ENCODE measurements at places on chromosomes 12 and 14.

DNA sequence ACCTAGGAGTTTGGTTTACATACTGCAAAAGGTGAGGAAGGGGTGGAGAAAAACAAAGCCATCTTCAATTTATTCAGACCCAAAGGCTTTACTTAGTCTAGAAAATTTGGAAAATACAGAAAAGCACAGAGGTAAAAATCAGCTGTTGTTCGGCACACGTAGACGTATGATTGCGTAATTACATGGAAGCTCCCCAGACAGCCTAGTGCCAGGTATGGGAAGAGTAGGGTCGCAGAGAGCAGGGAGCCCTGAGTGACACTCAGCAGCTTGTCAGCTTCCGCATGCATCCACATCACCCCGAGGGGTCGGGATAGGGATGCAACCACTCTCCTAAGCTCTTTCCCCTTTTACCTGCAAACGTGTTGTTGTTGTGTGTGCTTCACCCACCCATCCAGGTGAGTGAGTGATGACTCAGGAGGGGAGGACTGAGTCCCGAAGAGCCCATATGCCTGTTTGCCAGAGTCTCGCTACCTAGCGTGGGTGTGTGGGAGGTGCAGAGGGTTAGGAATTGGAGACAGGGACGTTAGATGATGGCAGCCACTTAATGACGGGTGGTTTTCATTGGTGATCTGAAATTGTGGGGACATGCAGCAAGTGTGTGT, 20.1 kb downstream of the PIWIL1 start:
- DNase-seq: no peak

GRCh38 chr12:108884116-108885012, 4.5 kb downstream of the DAO start:
- DNase-seq: peak; percentile 68

DNA sequence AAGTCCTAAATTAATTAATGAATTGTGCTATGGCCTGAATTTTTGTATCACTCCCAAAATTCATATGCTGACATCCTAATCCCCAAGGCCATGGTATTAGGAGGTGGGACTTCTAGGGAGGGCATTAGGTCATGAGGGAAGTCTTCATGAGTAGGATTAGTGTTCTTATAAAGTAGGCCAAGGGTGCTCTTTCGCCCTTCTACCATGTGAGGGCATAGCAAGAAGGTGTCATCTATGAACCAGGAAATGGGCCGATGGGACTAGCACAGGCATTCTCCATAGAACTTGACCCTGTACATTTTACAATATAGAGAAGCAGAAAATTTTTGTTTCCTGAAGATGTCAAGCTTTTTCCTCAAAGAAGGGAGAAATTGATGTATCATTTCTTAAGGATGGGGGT, 12.5 kb downstream of the SYT10 start:
- DNase-seq: no peak

- DNase-seq: no peak
Measured at GRCh38 chr14:98808494-98809407, 463.2 kb downstream of the BCL11B start.

- no peak for DNase-seq
Measured at GRCh38 chr14:83714151-83714550, 1815.8 kb upstream of the FLRT2 start.

GRCh38 chr14:73375861-73376260, 82.5 kb downstream of the NUMB start:
- DNase-seq: no peak

DNA sequence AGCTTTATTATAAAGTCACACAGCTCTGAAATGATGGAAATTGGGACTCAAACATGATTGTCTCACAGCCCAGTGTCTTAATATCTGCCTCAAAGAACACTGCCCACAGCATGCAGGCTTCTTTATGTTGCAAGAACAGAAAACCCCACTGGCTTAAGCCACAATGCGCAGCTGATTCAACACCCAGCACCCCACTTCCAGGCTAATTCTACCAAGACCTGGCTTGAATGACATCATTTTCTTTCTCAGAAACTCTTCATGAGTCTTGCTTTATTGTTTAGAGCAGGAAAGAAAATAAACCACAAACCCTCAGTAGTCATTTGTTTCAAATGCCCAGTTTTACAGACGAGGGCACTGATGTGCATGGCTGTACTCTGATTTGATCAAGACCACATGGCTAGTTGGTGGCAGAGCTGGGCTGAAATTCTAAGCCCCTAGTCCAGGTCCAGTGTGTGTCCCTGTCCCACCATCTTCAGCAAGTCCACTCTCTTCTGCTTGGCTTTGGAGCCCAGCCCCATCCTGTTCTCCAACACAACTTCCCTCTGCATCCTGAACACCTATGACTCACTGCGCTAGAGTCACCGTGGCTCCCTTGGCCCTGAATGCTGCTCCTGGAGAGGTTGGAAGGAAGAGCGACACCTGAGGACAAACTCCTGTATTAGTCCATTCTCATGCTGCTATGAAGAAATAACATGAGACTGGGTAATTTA, 50.3 kb upstream of the SRSF5 start:
- peak; percentile 97 for DNase-seq

- peak; percentile 52 for DNase-seq
Measured at GRCh38 chr14:61566537-61567225, 128.6 kb upstream of the HIF1A start.

- peak; percentile 96 for DNase-seq
Measured at GRCh38 chr12:26878661-26879119, 45.7 kb upstream of the ITPR2 start.

GRCh38 chr14:73223049-73223448, 14.3 kb upstream of the PAPLN start:
- DNase-seq: no peak

DNA sequence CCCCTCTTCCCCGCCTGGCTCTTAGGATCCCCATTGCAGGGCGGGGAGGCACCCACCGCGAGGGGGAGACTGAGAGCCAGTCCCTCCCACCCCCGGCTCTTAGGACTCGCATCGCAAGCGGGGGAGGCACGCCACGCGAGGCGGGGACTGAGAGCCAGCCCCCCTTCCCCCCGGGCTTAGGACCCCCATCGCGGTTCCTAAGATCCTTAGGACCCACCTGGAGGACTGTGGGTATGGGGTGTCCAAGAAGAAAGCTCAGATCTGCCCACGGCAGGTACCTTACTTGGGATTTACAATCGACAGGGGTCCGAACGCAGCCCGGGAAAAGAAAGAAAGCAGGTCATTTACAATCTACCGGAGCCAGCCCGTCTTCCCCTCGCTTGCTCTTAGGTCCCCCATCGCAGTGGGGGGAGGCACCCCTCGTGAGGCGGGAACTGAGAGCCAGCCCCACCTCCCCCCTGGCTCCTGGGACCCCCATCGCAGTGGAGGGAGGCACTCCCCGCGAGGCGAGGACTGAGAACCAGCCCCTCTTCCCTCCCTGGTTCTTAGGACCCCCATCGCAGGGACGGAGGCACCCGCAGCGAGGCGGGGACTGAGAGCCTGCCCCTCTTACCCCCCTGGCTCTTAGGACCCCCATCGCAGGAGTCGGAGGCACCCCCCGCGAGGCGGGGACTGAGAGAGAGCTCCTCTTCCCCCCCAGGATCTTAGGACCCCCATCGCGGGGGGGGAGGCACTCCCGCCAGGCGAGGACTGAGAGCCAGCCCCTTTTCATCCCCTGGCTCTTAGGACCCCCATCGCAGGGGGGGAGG, 43.7 kb downstream of the DDX11 start:
- DNase-seq: peak; percentile 39

GRCh38 chr12:99769396-99769980, 121.9 kb downstream of the GARIN6 start:
- DNase-seq: no peak

DNA sequence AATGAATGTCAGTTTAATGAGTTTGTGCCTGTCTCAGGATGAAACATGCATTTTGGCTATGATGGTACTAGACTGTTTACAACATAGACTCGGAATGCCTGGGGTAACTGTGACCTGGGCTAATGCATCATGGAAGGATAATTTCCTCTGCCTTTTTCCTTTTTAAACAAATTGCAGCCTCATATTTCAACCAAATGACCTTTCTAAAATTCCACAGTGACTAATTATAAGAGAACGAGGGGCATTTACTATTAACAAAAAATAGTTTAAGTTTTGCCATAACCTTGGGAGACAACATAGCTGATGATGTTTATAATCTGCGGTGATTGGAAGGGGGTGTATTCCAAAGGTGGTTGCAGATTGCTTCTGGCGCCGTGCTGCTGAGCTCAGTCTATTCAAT, 1140.5 kb downstream of the GALC start:
- no peak for DNase-seq

DNA sequence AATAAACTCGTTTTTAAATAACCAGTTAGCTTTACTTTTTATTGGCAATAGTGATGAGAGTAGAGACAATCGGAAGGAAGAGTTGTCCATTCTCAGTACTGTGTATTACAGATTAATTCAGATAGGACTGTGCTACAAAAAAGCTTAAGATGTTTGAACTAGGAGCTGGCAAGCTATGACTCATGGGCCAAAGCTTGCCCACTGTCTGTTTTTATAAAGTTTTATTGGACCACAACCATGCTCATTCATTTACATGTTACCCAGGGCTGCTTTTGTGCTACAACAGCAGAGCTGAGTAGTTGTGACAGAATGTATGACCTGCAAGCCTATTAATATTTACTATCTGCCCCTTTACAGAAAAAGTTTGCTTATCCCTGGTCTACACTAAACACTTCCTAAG, 19.4 kb downstream of the GNS start:
- DNase-seq: no peak

- peak; percentile 29 for DNase-seq
Measured at GRCh38 chr12:78696267-78696666, 168.3 kb upstream of the SYT1 start.

GRCh38 chr12:95591731-95592130, 40.5 kb upstream of the USP44 start:
- DNase-seq: peak; percentile 43

GRCh38 chr12:86331012-86331411, 74.8 kb upstream of the MGAT4C start:
- DNase-seq: peak; percentile 25

DNA sequence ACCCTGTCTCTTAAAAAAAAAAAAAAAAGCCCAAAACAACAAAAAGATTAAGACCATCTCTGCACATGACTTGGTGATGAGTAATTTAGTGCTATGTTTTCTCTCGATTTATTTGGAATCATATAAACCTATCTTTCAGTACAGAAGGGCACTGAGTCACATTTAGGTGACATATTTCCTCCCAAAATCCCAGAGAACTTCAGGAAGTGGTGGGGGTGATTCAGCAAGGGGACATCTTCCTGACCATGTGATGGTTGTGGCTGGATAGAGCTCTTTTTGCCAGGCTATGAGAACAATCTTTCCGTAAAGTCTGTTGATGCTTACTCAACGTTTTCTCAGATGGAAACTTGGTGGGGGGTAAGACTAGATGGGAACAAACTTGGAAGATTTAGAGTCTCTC, 50.0 kb downstream of the PPFIBP1 start:
- DNase-seq: peak; percentile 91

- no peak for DNase-seq
Measured at GRCh38 chr14:58904776-58905175, 267.0 kb downstream of the DACT1 start.

GRCh38 chr12:52870361-52871290, 21.8 kb upstream of the KRT78 start:
- peak; percentile 69 for DNase-seq

DNA sequence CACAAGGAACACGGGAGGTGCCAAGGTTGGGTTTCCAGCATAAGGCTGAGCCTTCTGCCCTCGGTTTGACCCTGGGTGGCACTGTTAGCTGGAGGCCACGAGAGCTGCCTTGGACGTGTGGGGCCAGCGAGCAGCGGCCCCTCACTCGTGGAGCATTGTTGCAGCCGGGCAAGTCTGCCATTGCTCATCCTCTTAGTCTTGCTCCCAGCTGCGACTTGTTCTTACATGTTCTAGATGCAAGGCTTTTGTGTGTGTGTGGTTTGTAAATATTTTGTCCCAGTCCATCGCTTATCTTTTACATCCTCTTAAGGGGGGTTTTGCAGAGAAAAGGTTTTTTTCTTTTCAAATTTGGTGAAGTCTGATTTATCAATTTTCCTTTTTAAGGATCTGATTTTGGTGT, 21.1 kb upstream of the C1S start:
- no peak for DNase-seq

DNA sequence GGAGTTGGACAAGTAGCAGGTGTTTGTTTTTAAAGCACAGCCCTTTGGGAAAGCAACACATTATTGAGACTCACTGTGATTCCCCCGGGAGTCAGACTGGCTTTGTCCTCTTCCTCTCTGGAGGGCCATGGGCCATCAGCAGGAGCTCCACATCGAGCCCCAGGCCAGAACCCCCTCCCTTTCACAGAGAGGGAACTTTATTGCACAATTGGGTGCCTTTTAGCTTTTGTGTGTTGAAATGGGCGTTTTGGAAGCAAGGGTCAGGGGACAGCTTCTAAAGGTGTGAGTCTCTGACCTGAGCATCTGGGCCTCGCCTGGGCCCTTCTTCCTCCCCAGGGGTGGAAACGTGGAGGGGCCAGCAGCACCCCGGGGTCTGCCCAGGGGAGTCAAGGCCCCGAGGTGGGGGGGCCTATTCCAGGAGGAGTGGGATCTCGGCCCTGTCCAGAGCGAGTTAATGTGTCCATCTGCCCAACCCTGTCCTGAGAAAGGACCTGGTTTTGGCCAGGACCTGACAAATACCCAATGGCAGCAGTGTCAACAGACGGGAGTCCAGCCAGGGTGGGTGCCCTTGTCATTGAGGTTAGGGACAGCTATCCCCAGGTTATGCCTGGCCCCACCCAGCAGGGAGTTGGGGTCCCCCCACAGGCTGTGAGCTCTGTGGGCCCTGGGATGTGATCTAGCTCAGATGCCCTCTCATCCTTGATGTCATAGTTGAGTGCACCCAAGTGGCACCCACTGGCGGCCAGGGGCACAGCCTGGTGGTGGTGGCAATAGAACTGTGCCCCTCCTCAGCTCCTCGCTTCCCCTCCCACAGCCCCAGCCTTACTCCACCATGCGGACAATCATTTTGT, 37.1 kb downstream of the SLC8B1 start:
- DNase-seq: no peak

GRCh38 chr14:105883066-105884005, 357.0 kb downstream of the TMEM121 start:
- DNase-seq: no peak

- DNase-seq: no peak
Measured at GRCh38 chr12:132064631-132065030, 79.5 kb downstream of the DDX51 start.

- no peak for DNase-seq
Measured at GRCh38 chr12:58887068-58887467, 33.2 kb downstream of the LRIG3 start.

GRCh38 chr14:68137704-68138619, 318.4 kb downstream of the RAD51B start:
- peak; percentile 25 for DNase-seq

- no peak for DNase-seq
Measured at GRCh38 chr14:50099335-50099734, 17.0 kb downstream of the VCPKMT start.

DNA sequence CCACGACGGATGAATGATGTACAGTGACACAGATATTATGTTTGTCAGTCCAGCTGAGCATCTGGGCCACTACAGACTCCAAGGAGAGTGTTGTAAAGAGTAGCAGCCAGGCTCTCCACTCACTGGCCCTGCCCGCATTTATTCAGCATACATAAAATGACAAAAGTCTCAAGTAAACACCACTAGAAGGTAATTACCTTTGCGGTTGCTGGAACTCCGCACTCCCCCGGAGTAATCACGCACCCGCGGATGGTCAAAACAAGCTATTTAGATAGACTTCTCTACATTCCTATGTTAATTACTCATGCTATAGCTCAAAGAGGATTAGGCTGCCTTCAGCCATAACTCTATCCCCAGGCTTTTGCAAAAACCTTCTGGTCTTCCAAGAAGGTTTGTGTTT, 18.8 kb upstream of the STRAP start:
- no peak for DNase-seq

GRCh38 chr14:102125546-102125945, 14.2 kb upstream of the WDR20 start:
- DNase-seq: peak; percentile 10
